ENCODE measurements at places on chromosomes 4 and X.
A peak's percentile ranks its signal among the peaks of the same experiment; 100 is the strongest.

GRCh38 chrX:153924149-153924861 lies 1.8 kb downstream of the ARHGAP4 start:
- peak; percentile 49 for DNase-seq

DNA sequence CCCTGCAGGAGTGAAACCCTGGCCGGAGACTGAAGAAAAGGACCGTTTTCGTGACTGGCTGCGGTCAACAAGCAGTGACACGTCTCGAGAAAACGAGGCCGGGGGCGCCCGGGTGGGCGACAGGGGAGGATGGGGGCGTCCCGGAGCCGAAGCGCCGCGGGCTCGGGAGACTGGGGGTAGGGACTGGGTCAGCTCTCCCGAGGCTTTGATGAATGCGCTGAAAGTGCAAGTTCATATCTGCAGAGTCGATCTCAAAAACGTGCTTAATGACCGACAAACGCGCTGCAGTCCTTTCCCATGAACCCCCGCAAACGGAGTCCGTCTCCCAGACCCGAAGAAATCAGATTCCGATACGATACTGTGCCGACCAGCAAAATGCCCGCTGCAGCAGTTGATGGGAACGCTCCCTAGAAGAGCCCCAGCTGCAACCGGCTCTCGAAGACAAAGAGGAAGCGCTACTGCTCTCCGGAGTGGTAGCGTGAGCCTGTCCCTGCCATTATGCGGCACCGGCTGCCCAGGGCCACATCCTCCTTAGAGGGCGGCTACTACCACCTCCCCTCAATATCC lies 806 bp upstream of the CD99L2 start:
- DNase-seq, result no peak

- no peak for DNase-seq
These were observed 844.0 kb upstream of the FRG1 start for GRCh38 chr4:189096717-189097116.

DNA sequence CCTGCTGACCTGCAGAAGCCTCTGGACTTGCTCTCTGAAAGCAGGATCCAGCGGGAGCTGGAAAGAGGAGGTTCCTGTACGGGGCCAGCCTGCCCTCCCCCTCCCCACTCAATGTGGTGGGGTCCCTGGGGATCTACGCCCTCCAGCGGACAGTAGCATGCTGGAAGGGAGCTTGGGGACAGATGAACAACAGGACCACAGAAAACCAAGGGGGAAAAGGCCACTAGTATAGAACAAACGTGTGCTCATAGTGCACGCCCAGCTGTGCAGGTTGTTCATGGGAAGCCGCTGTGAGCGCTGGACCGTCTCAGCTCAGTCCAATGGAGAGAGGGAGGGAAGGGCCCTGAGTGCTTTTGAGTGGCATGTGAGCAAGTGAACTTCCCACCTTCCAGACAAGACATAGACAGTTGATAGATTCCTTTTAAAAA lies 15.8 kb downstream of the HMX1 start:
- DNase-seq, result no peak

DNA sequence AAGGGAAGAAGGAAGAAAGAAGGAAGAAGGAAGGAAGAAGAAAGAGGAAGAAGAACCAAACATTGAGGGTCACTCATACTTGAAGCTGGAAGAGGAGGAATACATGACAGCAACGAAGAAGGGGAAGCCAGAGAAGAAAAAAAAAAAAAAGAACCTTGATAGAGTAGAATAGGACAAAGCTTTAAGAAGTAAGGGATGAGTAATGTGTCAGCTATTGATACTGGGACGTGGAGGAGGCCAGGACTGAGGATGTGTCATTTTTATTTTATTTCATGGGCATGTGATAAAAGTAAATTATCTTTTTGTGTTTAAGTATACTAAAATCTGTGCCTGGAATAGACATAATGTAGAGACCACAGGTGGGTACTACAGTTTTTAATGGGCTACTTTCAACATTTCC lies 6.4 kb downstream of the EDA2R start:
- no peak for DNase-seq

Data from D721Med (cell line).